Subcutaneous adipose tissue (tissue), 4 donors: ENCODE measurements at places on chromosomes 5 and 9. TPM values are rescaled to one million over a fixed set of nuclear protein-coding genes. Genes with fewer than 3 reads are reported as not detected.

The C9 gene
- not detected for total RNA-seq

The PAIP2 gene
- total RNA-seq, result 84.4 TPM

The ADGRD2 gene
- not detected for total RNA-seq

The PCDHGB3 gene
- 1.5 TPM for total RNA-seq

The TAF11L5 gene
- total RNA-seq, result not detected

The TPD52L3 gene
- total RNA-seq, result not detected

The SHLD3 gene
- 6.5 TPM for total RNA-seq

The AK3 gene
- 184 TPM for total RNA-seq

The SPOCK1 gene
- total RNA-seq, result 55.2 TPM

The GABRA1 gene
- not detected for total RNA-seq

The STK32A gene
- 1.8 TPM for total RNA-seq

The UBE2QL1 gene
- total RNA-seq, result 0.68 TPM

The PCDHGA11 gene
- 4.0 TPM for total RNA-seq

The TLX3 gene
- total RNA-seq, result not detected

The PLPP7 gene
- 8.6 TPM for total RNA-seq

The LPAR1 gene
- 83.1 TPM for total RNA-seq
